ENCODE measurements at places on chromosomes 1 and 21.

- DNase-seq, result no peak
These were observed 7.6 kb upstream of the SHISA4 start for GRCh38 chr1:201880928-201881571.

DNA sequence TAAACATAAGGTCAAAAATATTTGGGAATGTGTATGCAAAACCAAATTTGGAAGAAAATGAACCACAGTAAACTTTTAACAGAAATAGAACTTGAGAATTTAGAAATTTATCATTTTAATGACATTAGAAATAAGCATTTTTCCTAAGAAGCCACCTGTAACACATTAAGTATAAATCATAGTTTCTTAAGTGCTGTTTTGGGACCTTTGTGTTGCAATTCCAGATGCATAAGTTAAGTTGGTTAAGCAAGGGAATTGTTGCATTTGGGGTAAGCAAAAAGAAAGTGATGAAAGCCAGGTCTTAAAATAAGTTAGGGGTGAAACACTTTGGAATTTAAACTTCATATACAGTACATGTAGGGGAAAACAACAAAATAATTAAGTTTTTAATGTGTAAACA, 49.8 kb downstream of the CDKN2C start:
- DNase-seq, result no peak

DNA sequence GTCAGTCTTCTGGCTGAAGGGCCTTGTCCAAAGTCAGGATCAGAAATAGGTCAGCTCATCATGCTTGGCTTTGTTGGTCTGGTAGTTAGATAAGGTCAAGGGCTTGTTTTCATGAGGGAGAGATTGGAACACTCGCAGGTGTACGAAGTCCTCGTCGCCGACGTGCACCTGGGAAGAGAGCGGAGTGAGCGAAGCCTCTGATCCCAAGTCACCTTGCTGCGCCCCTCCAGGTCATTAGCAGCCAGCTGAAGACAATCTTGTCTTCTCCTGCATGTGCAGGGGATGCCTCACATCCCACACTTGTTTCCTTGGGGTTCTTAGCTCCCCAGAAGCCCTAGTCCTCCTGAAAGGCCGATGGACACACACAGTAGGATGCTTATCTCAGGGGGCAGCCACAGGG, 1.9 kb downstream of the CSTB start:
- DNase-seq, result no peak

- DNase-seq, result no peak
These were observed 1.4 kb upstream of the MAN1C1 start for GRCh38 chr1:25615172-25615541.

GRCh38 chr1:228542981-228543380, 55.8 kb downstream of the RNF187 start:
- DNase-seq, result no peak

DNA sequence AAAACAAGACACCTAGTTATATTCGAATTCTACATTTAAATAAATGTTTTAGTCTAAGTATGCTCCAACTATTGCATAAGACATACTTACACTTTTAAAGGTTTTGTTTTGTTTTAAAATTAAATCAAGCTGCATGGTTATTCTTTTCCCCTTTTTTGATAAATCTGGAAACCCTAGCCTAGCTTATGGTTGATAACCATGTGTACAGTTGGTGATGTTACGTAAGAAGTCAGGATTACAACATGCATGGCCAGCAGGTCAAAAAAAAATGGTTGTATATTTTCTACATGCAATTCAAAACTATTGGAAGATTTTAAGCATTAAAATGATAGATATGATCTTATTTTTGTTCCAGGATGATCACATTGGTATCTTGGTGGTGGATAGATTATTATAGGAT, 1600.6 kb downstream of the PLA2G4A start:
- no peak for DNase-seq

DNA sequence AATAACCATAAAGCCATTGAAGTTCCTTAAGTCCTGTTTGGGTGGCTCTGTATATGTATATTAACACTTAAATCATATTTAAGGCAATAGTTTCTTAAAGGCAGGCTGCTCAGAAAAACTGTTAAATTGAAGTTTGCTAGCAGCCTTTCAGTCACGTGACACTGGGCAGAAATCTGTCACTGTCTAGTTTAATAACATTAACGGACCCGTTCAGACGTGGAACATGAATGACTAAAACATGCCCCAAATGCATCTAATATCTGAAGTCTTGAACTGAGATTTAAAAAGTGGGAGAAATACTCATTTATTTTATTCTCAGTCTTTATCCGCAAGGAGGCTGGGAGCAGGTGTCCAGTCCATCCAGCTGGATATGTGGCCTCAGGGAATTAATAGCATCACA, 3.3 kb upstream of the SPATA1 start:
- no peak for DNase-seq

DNA sequence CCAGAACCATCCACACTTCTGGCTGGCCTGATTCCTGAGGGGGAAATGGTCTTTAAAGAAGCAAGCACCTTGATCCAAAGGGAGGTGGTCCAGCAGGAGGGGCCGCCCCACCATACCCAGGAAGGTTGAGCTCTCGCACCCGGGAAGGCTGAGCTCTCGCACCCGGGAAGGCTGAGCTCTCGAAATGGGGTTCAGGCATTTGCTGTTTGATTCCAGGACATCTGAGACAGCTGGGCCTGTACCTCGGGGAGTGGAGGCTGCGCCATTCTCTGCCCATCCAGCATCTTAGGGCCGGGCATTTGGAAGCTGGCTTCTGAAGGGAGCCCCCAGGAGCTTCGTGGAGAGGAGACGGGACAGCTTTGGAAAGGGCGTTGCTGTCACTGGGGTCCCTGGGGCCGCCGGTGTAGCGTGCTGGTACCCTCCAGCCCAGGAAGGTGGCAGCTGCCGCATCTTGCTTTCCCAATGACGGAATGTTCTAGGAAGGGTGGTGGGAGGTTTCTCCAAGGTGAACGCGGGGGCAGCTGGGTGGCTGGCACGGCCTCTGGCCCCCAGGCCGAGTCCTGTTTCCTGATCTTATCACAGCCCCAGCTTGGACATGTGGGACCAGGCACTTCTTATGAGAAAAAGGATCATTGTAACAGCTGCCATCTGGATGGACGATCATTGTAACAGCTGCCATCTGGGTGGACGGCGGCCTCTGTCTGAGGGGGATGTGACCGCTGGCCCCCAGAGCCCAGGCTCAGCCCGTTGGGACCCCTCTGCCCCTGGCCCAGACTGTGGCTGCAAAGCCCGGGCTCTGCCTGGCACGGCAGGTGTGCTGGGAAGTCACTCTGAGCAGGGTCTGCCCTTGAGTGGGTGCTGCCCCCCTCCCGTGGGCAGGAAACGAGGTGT, 61.6 kb downstream of the COL18A1 start:
- DNase-seq, result no peak

- DNase-seq, result no peak
These were observed 31.3 kb downstream of the NEK7 start for GRCh38 chr1:198187973-198188588.

- DNase-seq, result no peak
These were observed 18.0 kb downstream of the WDR4 start for GRCh38 chr21:42861311-42861847.

DNA sequence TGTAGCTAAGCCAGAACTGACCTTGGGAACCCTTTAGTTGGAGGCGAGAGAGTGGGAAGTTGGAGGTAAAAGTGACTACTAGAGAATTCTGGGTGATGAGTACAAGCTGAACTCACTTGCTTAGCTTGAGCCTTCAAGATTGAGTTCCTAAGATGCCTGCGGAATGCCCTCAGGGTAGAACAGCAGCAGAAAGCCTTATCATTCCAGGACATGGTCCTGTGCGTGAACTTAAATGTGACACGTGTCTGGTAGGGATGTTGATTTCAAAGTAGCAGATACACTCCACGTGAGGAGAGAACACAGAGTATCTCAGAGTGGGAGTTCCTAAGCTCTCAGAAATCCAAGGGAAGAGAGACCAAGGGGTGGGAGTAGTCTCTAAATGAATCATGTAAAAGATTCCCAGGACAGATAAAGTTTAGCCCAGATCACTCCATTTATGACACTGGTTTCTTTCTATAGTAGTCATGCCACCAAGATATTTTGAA, 60.1 kb downstream of the KCNK1 start:
- no peak for DNase-seq

DNA sequence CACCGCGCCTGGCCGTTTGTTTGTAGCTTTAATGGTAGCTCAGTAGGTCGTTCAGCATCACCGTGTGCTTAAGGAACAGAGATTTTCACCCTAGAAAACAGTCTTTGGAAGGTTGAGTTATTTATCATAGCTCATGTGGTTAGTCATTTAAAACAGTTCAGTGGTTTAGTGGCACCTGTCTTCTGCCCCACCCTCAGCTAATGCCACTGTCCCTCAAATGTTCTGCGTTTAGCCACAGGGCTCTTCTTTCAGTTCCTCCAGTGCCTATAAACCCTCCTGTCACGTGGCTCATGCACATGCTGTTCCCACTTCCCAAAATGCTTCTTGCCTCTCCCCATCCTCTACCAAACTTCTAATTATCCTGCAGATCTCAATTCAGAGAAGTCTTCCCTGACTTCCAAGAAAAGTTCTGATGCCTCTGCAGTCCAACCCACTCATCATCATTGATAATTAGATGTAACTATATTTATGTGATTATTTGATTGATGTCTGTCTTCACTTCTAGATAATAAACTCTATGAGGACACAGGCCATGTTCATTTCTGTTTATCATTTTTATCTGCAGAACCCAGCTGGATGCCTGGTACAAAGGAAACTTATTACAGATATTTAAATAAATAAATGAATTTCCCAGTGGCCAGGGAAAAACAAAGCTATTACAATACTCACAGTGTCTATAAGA, 14.4 kb upstream of the DIPK1A start:
- DNase-seq, result no peak

GRCh38 chr1:3904006-3904842, 4.2 kb upstream of the C1orf174 start:
- no peak for DNase-seq
